Heart right ventricle (tissue), 16 donors: ENCODE measurements at places on chromosomes 13 and 19. TPM values are rescaled to one million over a fixed set of nuclear protein-coding genes. Genes with fewer than 3 reads are reported as not detected.

- DNase-seq, result no peak
Measured at GRCh38 chr19:11154683-11155047, 917 bp downstream of the SPC24 start.

DNA sequence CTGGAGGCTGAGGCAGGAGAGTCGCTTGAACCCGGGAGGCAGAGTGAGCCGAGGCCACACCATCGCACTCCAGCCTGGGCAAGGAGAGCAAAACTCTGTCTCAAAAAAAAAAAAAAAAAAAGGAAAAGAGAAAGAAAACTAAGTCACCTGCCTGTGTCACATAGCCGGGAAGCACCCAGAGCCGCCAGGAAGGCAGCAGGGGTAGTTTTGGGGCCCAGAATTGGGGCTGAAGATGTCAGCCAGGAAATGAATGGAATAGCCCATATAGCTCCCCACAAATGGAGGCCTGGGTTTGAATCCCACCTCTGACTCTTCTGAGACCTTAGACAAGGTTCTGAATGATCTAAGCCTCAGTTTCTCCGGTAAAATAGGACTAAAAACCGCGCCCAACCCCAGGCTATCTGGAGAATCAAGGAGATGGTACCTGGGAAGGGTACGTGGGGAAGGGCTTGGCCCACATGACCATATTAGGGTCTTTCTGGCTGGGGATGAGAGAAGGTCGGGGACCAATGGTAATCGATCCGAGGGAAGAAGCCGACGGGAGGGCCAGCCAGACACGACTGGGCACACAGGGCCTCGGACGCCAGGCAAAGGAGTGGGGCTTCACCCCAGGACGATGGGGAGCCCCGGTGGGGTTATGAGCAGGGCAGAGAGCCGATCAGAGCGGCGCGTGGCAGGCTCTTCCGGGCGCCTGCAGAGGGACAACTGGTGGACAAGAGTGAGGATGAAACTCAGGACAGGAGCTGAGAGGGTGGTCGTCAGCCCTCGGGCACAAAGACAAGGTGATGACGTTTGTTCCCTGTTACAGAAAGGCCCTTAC, 14.4 kb downstream of the CCDC124 start:
- no peak for DNase-seq

GRCh38 chr13:73077865-73078264, 19.1 kb downstream of the KLF5 start:
- no peak for DNase-seq

DNA sequence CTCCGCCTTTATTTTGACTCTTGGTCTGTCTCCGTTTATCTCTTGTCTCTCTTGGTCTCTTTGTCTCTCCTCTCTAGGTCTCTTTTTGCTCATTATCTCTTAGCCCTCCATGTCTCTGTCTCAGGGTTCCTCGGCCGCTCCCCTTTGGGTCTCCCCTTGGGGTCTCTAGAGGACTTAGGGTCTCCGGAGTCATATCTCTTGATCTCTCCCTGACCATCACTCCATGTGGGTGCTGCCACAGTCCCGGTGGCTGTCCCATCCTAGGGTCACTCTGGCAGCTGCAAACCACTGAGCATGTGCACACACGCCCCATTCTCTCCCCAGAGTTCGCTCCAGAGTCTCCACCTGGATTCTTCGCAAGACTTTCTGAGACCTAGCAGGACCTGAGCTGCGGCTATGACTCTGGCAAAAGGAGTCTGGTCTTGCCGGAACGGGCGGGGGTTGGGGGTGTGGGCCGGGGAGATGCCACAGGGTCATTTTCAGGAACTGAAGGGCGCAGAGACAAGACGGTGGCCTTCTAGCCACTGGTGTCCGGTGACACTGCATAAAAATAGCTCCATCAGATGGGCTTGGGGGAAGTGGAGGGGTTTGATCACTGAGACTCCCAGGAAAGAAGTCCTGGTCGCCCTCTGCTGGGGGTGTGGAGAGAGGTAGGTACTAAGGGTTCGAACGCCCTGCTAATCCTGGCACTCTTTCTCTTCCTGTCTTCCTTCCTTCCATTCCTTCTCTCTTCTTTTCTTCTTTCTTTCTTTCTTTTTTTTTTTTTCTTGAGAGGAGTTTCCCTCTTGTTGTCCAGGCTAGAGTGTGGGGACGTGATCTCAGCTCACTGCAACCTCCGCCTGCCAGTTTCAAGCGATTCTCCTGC, 1.2 kb upstream of the KCNA7 start:
- DNase-seq, result no peak

DNA sequence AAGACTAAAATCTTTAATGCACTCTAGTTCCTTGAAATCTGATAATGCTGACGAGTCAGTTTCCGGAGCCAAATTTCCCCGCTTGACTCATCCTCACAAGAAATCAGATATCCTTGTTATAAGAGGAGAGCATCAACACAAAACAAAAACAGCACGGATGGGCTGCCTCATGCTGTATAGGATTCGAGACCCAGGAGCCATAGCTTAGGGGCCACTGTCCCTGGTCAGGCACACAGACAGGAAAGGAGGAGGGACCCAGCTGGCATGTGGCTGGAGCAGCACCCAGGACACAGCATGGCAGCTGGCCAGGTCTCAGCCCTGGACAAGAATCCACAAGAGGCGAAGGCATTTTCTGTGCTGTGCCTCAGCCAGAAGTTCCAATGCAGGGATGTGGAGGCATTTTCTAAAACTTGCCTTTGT, 110.2 kb upstream of the SPATA13 start:
- DNase-seq, result peak; percentile 42

GRCh38 chr19:46862503-46862834, 1.7 kb downstream of the ARHGAP35 start:
- no peak for DNase-seq

GRCh38 chr19:5058521-5059212, 89.8 kb downstream of the KDM4B start:
- DNase-seq, result no peak

Gene LYL1
- 4.7 TPM for total RNA-seq

Gene N4BP2L2
- total RNA-seq, result 147 TPM

Gene CAPN12
- 0.81 TPM for total RNA-seq

Gene AKAP8
- total RNA-seq, result 15.7 TPM

Gene CADM4
- total RNA-seq, result 5.6 TPM

Gene CD79A
- total RNA-seq, result not detected
